Activated CD4-positive, alpha-beta T cell treated with anti-CD3 and anti-CD28 coated beads for 24 hours (primary cell): ENCODE measurements at places on chromosomes 2 and 18.

DNA sequence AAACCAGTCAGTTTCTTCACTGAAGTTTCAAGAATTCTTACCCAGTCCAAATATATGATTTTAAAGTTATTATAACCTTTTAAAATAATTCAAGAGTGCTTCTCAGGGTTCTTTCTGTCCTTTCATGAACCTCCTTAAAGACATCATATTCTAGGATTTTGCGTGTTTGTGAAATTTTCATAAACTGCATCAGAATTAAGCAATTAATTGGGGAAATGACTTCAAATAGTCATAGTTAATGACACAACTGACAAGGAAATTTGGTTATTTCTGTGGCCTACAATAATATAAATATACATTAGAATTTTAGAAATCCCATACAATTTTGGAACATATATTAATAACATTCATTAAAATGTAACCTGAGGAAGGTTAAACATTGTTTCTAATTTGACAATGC lies 10.5 kb downstream of the CYP27A1 start:
- DNase-seq = no peak

GRCh38 chr18:52588931-52589330 lies 248.9 kb downstream of the DCC start:
- DNase-seq = no peak

DNA sequence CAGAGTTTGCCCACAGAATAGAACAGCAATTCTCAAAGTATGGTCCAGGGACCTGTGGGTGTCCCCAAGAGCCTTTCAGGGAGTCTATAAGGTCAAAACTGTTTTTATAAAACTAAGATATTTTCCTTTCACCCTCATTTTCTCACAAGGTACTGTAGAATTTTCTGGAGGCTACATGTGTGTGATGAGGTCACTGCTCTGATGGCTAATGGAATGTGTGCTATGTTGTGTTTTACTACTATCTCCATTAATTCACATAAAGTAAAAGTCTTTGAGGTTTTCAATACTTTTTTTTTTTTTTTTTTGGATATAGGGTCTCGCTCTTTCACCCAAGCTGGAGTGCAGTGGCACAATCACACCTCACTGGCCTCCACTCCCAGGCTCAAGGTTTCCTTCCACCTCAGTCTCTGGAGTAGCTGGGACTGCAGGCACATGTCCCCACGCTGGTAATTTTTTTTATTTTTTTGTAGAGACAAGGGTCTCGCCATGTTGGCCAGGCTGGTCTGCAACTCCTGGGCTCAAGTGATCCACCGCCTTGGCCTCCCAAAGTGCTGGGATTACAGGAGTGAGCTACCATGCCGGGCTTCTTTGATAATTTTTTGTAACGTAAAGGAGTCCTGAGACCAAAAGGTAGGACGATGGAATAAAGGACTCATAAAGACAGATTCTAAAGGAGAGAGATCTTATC lies 1.8 kb downstream of the TRABD2A start:
- DNase-seq = no peak

- DNase-seq = no peak
Observed at GRCh38 chr2:236449167-236449761, 120.4 kb upstream of the ACKR3 start.

GRCh38 chr2:205119136-205119535 lies 563.2 kb upstream of the NRP2 start:
- no peak for DNase-seq

DNA sequence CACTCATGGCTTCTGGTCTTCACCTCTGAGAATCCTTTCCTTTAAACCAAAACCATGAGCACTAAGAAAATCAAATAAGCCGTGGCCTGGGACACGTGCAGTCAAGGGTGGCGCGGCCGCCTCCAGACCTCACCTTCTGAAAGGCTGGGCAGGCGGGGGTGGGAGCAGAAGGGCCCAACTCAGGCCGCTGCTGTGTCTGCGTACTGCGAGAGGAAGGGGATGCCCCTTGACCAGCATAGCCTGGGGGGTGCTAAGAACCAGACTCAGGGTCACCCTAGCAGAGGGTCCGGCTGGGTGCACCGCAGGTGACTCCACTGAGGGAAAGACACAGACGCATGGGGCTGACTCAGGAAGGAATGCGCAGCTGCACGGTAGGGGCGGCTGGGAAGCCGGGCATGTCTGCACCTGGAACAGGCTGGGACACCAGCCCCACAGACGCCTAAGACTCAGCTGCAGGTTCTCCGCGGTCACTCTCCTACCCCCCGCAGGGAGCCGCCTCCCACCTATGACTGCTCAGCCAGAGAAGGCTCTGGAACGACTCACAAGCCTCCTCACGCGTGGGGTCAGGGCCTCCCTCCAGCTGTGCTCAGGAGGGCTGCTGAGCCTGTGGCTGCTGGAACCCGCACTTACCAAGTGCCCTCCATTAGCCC lies 432.4 kb upstream of the MYT1L start:
- DNase-seq = no peak

GRCh38 chr18:58335223-58335622 lies 291.2 kb downstream of the NEDD4L start:
- no peak for DNase-seq

- no peak for DNase-seq
Observed at GRCh38 chr2:168394262-168394661, 61.8 kb upstream of the CERS6 start.

DNA sequence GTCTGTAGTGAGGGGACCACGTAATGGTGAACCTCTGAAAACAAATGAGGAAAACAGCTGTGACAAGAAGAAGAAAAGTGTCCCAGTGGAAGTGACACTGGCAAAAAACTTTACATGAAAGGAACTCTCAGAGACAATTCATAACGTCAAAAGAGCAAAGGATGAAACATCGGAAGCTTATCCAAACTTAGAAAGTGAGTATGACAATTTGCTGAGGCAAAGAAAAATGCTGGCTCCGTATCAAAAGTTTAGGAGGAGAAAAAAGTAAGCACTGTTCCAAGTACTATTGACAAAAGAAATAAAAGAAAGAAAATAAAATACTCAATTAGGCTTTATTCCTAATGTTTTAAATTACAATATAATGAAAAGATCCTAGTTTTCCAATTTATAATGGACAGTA lies 91.3 kb downstream of the NOL10 start:
- no peak for DNase-seq

DNA sequence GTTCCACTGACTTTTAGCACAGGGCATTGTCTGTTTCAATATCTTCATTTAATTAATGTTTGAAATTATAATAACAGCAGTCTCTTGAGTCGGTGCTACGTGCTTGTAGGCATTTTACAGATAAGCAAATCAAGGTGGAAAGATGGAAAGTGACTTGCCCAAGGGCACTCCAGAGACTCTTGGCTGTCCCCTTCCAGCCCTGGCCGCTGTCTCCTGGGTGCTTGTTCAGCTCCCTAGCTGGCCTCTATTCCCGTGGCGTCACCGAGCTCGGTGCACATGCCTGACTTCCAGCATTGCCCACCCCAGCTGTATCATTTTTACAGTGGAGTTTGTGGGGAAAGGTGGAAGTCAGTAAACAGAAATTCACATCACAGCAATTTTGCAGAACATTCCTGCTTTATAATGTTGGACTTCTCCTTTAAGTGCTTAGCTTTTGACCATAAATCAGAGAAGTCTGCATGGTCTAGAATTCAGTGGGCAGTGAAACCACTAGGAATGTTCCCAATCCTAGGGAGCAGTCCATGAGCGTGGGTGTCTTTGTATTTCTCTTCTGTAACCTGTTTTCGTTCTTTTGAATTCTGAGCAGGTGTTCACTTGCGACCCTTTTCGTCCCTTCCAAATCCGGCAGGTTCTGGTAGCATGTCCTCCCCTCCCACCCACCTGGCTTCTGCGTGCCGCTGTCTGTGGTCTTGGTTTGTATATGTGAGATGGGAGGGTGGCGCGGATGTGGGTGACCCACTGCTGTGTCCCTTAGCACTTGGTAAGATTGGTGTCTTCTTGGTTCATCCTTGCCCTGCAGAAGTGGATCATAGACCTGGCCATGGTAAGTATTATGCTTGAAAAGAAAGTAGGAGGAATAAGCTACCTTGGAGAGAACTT lies 8.4 kb downstream of the SLC66A3 start:
- DNase-seq = no peak

- DNase-seq = no peak
Observed at GRCh38 chr2:197109326-197109725, 182.8 kb upstream of the PGAP1 start.
